ENCODE measurements at places on chromosomes 1 and 21.

DNA sequence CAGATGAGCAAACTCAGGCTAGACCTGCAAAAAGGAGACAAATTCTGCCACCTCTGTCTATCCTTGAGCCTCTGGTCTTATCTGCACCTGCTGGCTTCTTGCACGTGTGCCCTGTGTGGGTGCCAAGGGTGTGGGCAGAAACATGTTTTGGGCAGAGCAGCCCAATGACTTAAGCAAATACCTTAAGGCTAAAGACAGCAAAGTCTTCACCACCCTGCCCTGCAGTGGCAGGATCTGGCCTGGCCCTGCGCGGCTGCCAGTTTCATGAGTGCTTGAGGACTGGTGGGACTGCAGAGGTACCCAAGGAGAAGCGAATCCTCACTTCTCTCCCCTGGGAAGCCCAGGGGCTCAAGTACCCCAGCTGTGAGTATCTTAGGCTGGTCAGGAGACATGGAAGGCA lies 3.8 kb upstream of the SLC26A9 start:
- no peak for DNase-seq

DNA sequence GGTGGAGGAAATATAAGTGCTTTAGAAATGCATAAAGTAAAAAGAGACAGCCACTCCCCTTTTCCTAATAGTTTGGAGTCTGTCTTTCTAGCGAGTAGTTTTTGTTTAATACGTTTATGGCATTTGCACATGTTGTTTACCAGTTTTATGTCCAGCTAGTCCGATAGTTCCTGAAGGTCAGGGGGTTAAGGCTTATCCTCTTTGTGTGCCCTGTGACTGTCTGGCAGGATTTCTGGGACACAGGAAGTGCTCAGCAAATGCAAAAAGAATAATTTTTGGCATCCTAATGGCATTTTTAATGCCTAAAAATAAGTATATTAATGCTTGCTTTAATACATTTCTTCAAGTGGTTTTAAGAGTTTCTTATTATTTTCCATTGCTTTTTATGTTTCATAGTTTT lies 58.4 kb downstream of the DYRK1A start:
- no peak for DNase-seq

DNA sequence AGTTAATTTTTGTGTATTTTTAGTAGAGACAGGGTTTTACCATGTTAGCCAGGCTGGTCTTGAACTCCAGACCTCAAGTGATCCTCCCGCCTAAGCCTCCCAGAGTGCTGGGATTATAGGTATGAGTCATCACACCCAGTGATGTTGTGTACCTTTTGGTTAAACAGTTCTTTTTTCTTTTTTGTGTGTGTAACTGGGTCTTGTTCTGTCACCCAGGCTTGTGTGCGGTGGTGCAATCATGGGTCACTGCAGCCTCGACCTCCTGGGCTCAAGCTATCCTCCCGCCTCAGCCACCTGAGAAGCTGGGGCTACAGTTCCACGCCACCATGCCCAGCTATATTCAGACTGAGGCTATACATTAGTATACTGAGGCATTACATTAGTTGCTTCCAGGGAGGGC lies 37.8 kb downstream of the GABPB2 start:
- DNase-seq, result no peak

DNA sequence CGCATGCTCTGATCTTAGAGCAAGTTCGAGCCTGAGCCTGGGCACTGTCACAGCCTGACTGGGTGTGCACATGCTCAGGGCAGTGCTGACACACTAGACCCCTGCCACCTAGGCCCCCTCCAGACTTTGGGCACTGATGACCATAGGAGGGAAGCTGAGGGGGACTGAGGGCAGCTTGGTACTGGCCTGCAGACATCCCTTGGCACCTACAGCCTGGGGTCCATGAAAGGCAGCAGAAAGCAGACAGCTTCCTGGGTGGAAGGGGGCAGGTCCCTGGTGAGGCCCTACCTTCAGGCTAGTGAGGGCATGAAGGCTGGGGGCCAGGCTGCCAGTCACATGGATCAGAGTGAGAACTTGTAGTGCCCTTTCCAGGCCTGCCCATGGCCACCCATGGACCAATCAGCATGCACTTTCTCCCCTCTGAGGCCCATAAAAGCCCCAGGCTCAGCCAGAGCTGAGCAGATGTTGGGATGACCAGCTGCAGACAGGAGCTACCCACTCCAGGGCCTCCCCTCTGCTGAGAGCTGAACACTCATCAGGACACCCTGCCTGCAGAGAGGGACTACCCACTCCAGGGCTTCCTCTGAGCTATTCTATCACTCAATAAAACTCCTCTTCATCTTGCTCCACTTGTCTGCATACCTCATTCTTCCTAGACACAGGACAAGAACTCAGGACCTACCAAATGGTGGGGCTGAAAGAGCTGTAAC lies 680.8 kb downstream of the MATN1 start:
- DNase-seq, result no peak

DNA sequence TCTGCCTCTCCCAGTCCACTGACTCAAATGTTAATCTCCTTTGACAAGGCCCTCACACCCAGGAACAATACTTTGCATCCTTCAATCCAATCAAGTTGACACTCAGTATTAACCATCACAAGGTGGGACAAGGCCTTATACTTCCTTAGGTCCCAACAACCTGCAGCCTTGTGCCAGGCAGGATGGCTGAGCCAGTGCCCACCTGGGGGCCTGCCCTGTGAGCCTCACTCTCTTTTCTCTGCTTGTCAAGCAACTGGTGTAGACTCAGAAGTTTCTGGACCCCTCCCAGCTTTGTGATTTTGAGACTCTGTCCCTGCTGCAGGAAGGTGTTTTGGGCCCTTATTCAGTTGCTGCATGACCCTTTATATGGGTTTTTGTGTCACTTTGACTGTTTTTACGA lies 310.0 kb upstream of the C1orf174 start:
- no peak for DNase-seq

GRCh38 chr1:199310708-199311107 lies 671.9 kb downstream of the PTPRC start:
- DNase-seq, result no peak

DNA sequence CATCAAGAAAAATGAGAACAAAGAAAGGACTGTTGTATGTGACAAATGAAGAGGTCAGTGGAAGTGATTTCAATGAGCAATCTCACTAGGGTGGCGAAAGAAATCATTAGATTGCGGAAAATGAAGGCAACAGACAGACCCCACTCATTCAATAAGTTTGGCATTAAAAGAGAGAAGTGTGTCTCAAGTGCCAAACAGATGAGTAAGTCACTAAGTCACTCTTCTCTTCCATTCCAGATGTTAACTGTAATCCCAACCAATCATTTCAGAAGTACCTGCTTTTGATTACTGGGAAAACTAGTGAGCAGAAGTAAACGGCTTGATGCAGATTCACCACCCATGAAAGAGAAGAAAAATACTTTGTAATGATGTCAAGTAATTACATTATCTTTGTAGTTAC lies 144.3 kb upstream of the PRMT6 start:
- no peak for DNase-seq

- DNase-seq, result no peak
Observed at GRCh38 chr1:115710859-115711624, 57.5 kb downstream of the CASQ2 start.

DNA sequence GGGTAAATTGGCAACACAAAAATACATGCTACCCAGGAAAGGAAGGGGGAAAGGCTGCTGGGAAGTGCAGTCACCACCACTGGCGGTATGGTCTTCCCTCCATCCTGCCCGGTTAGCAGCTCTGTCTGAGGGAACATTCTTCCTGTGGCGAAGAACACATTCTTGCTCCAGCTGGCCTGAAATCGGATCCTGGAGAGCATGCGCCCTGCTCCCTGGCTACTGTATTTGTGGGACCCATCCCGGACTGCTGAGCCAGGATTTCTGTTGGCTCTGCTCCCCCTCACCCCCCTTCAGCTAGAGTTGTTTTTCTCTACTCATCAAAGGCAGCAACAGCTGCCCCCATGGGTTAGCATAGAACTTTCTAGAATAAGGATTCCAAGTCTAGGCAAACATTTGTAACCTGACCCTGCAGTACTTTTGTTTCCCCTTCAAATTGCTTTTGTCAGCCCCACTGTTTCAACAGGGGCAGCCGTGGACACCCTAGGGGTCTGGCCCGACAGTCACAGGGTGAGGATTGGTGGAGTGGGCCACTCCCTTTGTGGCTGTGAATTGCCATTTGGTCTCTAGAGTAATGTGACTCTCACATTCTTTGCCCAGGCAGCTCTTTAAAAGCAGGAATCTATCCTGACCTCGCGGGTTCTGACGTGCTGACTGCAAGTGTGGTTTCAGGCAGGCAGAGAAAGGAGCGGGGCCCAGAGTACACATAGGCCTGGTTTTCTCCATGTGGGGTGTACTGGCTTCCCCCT lies 157.7 kb downstream of the TOMM20 start:
- peak; percentile 93 for DNase-seq

- no peak for DNase-seq
Observed at GRCh38 chr1:212410231-212410820, 4.4 kb downstream of the PACC1 start.

GRCh38 chr1:95815511-95815910 lies 581.5 kb downstream of the RWDD3 start:
- DNase-seq, result no peak

DNA sequence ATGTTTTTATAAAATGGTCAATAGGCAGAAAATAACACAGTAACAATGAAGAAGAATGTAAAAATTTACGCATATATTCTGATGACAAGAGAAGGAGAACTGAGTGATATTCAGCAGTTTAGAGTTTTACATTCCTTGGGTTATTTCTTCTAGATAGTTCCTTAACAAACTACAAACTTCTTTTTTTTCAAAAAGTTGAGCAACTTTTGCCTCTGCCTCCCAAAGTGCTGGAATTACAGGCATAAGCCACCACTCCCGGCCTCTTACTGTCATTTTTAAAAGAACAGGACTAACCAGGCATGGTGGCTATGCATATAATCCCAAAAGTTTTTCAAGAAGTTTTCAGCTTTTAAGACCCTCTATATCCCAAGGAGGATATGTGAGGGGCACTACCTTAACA lies 32.9 kb downstream of the ARNT start:
- no peak for DNase-seq

DNA sequence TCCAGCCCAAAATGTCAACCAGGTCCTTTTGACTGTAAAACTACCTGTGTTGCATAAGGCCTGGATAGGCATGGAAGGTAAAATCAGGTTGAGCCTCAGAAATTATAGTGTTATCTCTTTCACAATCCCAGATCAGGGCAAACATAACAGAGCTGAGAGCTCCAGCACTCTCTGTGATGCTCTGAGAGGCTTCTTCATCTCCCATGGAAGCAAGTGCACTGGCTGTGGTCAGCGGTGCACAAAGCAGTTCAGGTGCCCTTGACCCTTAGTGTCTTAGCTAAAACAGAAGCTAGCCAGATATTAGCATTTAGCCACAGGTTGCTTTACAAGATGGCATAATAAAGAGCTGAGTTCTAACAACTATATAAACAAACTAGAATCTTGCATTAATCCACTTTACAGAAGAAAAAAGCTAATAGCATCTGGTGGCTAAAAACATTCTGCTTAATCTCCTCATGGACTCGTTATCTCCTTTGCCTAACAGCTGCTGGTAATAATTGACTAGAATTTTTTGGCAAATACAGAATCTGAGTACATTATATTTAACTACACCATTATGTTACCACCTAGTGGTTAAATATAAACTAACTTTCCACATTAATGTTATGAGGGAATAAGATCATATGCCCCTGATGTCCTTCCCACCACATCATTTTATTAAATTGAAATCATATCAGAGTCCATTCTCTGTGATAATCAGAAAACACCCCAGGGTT lies 25.6 kb upstream of the POGK start:
- no peak for DNase-seq

GRCh38 chr1:65309304-65310077 lies at the start of gene DNAJC6:
DNAJC6 (plus strand) TSS chr1:65309543; CDS start chr1:65309746, 203 bp downstream.
- peak; percentile 32 for DNase-seq

DNA sequence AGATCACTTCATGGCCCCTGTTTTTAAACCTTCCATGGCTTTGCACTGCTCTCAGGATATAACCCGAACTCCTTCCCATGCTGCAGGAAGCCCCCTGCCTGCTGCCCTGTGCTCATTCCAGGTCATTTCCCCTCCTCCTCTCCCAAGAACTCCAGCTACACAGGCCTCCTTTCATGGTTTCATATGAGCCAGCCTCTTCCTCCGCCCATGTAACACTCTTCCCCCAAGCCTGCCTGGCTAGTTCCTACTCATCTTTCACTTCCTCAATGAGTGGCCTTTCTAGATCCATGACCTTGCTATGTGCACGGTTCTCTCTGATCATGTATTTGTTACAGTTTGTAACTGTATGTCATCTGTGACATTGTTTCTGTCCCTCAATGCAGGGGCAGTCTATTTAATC lies 3.1 kb upstream of the NCF2 start:
- no peak for DNase-seq

- DNase-seq, result no peak
Observed at GRCh38 chr1:240465531-240465940, 146.4 kb downstream of the GREM2 start.

GRCh38 chr21:30842990-30843389 lies 13.4 kb upstream of the KRTAP7-1 start:
- no peak for DNase-seq

GRCh38 chr1:230465691-230466090 lies 39.6 kb upstream of the PGBD5 start:
- no peak for DNase-seq

GRCh38 chr1:65509912-65510680 lies 89.6 kb downstream of the LEPR start:
- DNase-seq, result no peak

DNA sequence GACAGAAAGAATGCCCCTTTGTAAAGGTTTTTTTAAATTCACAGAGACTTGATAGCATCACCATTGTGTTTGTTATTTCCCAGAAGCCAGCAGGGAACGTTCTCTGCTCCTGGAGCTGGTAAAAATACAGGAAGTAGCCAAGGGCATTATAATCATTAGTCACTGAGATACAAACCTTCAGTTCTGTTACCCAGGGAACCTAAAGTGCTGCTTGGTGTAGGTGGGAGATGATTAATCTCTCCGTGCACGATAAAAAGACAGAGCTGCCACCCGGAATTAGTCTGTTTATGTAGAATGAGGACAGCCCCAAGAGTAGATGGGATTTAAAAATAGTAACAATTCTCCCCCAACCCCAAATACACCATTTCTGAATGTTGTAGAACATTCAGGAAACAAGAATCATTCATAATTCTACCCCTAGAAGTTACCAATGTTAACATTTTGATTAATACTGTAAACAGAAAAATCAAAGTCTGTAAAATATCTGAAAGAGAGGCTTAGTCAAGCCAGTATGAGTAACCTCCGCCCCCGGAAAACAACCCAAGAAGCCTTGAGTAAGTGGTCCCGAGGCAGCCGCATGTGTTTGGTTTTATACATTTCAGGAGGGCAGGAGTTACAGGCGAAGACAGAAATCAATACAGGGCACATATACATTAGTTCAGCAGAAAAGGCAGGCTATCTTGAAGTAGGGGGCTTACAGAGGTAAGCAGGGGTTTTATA lies 45.3 kb upstream of the CTBS start:
- DNase-seq, result peak; percentile 43
